Left kidney (tissue), 8 donors: ENCODE measurements at places on chromosomes 7 and 10. TPM values are rescaled to one million over a fixed set of nuclear protein-coding genes. Genes with fewer than 3 reads are reported as not detected.

Gene GPR146
- polyA plus RNA-seq: 2.5 TPM

Gene GDF2
- not detected for polyA plus RNA-seq

Gene PWWP2B
- polyA plus RNA-seq: 5.4 TPM

Gene BAMBI
- polyA plus RNA-seq: 45.1 TPM

DNA sequence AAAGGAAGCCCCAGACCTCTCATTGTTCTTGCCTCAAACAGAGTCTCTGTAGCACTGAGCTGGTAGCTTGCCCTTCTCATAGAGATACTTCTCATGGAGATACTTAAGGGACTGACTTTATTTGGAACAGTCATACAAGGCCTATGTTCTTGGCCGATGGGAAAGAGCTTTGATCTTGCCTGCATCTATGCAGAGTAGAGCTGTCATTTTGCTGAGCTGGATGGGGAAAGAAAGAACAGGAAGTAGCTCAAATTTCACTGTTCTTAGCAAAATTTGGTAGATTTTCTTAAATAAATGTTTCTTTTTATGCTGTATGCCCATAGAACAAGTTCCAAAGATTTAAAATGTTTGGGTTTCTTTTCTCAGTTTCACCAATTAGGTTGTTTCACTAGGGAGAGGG, 119.3 kb upstream of the SEC61G start:
- no peak for DNase-seq

- no peak for DNase-seq
Observed at GRCh38 chr10:35129185-35129674, 2.6 kb downstream of the CREM start.

DNA sequence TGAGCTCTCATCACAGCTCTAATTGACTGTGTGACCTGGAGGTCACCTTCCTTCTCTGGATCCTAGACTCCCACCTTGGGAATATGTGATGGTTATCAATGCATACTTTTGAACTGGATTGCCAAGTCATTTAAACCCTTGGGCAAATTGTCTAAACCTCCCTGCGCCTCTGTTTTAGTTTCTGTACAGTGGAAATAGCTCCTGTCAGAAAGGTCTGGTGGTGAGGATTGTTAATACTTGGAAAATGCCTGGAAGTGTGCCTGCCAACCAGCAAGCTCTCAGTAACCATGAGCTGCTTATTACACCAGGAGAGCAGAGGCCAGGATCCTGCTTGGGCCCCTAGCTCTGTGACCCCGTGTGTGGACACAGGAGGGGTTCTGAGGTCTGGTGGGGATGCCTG, 108.7 kb upstream of the PPIF start:
- DNase-seq: no peak
